ENCODE measurements at places on chromosomes 2 and 18. TPM values are rescaled to one million over a fixed set of nuclear protein-coding genes. Genes with fewer than 3 reads are reported as not detected.

- DNase-seq, result no peak
Measured at GRCh38 chr2:13813236-13813635, 819.3 kb upstream of the LRATD1 start.

- no peak for DNase-seq
Measured at GRCh38 chr2:68284896-68285295, 32.6 kb upstream of the PPP3R1 start.

- DNase-seq, result no peak
Measured at GRCh38 chr2:37919631-37920032, 5.5 kb upstream of the RMDN2 start.

- no peak for DNase-seq
Measured at GRCh38 chr2:21580391-21580790, 456.6 kb downstream of the TDRD15 start.

GRCh38 chr18:62249478-62250097 lies 62.5 kb downstream of the RELCH start:
- peak; percentile 71 for DNase-seq

DNA sequence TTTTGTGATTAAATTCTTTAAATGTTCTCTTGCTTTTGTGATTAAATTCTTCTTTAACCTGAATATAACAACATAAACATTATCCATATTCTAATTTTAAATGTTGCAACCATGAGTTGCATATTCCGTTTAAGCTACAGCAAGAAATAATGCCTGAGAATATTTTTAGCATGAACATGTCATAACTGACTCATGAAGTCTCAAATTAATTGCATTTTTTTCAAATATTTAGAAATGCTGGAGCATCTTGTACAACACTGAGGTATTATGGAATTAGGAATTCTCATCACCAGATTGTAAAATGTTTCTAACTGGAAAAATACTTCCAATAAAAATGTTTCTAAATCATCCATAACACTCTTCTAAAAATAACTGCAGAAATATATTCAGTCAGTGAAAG lies 14.7 kb downstream of the ROCK2 start:
- DNase-seq, result no peak

- no peak for DNase-seq
Measured at GRCh38 chr2:10385501-10385900, 62.6 kb downstream of the ODC1 start.

DNA sequence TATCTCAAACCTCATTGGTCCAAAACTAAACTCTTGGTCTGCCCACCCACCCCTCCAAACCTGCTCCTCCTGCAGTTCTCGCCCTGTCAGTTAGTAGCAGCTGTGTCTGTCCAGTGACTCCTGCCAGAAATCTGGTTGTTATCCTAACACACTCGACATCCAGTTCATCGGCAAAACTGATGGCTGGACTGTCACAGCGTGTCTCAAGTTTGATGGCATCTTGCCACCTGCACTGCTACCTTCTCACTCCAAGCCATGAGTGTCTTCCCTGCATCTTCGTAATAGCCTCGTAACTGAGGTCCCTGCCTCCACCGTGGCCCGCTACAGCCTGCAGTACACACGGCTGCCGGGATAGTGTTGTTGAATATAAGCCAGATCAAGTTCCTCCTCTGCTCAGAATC lies 470.1 kb upstream of the RAB12 start:
- DNase-seq, result no peak

EVX2 gene
- total RNA-seq, result not detected

CKAP2L gene
- total RNA-seq, result not detected

All from B cell (primary cell).